Muscle of back (tissue), 13 donors: ENCODE measurements at places on chromosomes 4 and X. TPM values are rescaled to one million over a fixed set of nuclear protein-coding genes. Genes with fewer than 3 reads are reported as not detected.

Gene ODAPH
- polyA plus RNA-seq, result not detected

- DNase-seq, result no peak
Observed at GRCh38 chr4:144564358-144564757, 81.6 kb upstream of the HHIP start.

GRCh38 chrX:139815771-139816170, 107.8 kb upstream of the MCF2 start:
- no peak for DNase-seq

DNA sequence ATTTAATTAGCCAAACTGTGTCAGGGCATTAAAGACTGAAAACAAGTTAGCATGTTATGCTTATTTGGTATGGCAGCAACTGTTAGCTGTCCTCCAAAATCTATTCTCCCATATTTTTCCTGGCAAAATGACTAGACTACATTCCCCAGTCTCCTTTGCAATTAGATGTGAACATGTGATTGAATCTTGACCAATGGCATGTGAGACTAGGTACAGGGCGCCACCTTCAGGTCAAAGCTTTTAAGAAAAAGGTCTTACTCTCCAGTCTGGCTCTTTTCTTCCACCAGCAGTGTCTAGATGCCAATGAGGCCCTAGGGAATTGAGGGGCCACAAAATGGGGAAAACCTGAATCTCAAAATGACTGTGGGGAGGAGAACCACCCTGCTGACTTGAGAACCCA, 408.2 kb downstream of the SMARCA1 start:
- DNase-seq, result no peak

Gene TMEM271
- not detected for polyA plus RNA-seq

Gene EFHC2
- polyA plus RNA-seq, result 0.28 TPM

Gene TRPC3
- polyA plus RNA-seq, result 0.76 TPM

GRCh38 chrX:1581132-1581531, 10.3 kb upstream of the AKAP17A start:
- no peak for DNase-seq

DNA sequence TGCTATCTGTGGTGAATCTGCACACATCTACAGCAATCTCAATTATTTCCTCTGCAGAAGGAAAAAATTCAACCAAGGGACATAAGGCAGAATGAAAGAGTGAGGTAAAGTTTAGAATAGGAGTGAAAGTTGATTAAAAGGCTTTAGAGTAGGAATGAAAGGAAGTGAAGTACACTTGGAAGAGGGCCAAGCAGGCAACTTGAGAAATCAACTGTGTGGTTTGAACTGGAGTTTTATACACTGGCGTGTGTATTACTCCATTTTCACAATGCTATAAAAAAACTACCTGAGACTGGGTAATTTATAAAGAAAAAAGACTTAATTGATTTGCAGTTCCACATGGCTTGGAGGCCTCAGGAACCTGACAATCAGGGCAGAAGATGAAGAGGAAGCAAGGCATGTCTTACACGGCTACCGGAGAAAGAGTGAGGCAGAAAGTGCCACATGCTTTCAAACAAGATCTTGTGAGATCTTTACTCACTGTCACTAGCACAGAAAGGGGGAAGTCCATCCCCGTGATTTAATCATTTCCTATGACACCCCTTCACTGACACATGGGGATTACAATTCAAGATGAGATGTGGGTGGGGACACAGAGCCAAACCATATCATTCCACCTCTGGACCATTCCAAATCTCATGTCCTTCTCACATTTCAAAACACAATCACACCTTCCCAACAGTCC, 234.8 kb downstream of the IL15 start:
- no peak for DNase-seq

- DNase-seq, result no peak
Observed at GRCh38 chrX:37959212-37960021, 46.9 kb upstream of the SYTL5 start.

Gene UGT8
- polyA plus RNA-seq, result 0.31 TPM

GRCh38 chrX:148804579-148805355, 304.4 kb downstream of the AFF2 start:
- no peak for DNase-seq

Gene IL13RA1
- 33.4 TPM for polyA plus RNA-seq

DNA sequence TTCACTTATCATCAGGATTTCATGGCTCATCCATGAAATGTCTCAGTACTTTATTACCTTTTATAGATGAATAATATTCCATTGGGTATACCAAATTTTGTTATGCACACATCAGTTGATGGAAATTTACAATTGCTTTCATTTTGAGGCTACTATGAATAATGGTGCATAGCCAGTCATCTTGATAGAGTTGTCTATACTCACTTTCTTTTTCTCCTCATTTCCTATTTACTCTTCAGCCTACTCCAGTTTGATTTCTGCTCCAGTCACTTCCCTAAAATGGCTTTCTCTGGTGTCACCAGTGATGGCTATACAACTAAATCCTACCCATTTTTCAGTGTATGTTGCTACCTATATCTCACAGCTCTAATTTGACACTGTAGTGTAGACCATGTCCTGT, 743.5 kb upstream of the MAGEB2 start:
- DNase-seq, result no peak

DNA sequence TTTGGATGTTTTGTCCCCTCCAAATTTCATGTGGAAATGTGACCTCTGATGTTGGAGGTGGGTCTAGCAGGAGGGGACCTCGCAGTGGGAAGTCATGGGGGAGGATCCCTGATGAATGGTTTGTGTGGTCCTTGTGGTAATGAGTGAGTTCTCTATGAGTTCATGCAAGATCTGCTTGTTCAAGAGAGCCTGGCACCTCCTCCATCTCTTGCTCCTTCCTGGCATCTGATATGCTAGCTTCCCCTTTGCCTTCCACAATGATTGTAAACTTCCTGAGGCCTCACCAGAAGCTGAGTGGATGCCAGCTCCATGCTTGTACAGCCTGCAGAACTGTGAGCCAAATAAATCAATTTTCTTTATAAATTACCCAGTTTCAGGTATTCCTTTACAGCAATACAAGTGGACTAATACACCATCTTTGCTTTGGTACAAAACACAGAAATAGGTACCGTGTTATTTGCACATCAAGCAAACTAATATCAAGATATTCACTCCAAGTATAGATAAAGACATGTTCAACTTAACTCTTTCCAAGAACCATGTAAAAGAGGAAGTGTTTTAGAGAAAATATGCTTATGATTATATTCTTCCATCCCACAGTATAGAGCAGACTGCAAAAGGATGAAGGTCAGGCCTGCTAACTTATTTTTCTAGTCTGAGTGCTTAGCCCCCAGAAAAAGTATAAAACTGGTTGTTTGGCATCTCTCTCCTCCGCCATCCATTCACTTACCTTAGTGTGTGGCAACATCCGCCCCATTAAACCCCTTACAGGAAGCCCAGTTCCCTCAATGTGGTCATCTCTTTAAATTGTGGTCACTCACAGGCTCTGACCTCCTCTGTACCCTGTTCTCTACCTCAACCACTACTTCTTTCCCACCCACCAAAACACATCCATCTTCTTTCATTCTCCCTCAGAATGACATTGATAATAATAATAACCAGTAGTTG, 6.7 kb downstream of the ARAP2 start:
- no peak for DNase-seq

Gene PRSS12
- polyA plus RNA-seq, result 4.5 TPM

- peak; percentile 26 for DNase-seq
Observed at GRCh38 chr4:157803845-157804521, 368.8 kb downstream of the GASK1B start.

- no peak for DNase-seq
Observed at GRCh38 chrX:138856881-138857604, 145.5 kb upstream of the FGF13 start.

DNA sequence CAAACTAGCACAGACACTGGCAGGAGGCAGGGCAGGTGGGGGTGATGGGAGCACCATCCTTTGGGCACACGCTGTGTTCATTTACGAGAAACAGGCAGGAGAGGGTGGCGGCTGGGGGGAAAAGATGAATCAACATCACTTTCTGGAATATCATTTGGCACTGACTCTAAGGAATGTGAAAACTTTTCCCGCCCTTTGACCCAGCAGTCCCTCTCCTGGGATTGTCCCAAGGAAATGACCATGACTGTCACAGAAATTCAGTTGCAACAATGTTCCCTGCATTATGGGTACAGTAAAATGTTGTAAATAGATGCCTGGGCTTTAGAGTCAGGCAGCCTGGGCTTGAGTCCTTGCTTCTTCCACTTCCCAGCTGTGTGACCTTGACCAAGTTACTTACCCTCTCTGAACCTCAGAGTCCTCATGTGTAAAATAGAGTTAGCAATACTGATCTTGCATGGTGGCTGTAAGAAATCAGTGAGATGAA, 58.6 kb downstream of the ABLIM2 start:
- DNase-seq, result no peak

DNA sequence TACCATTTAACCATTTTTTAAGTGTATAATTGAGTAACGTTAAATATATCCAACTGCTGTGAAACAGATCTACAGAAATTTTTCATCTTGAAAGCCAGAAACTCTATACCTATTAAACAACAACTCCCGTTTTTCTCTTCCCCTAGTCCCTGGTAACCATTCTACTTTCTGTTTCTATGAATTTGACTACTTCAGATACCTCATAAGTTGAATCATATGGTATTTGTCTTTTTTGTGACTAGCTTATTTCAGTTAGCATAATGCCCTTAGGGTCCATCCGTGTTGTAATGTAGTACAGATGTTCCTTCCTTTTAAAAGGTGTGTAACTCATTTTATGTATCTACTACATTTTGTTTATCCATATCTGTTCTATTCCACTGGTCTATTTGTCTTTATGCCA, 48.7 kb downstream of the STAG2 start:
- DNase-seq, result no peak

DNA sequence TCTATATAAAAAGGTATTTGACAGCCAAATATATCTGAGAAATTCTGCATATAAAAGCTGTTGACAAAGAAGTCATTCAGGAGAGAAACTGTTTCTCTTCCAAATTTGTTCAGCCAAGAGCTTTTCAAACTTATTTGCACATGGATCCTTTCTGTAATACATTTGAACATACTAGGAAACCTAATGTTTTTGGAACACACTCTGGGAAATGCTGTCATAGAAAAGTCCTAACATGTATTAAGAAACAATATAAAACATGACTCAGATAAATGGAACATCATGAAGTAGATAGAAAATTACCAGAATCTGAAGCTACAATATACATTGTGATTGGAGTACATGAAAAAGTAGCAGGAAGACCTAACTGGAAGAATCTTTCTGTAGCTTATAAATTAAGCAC, 781.5 kb upstream of the EPHA5 start:
- peak; percentile 22 for DNase-seq

DNA sequence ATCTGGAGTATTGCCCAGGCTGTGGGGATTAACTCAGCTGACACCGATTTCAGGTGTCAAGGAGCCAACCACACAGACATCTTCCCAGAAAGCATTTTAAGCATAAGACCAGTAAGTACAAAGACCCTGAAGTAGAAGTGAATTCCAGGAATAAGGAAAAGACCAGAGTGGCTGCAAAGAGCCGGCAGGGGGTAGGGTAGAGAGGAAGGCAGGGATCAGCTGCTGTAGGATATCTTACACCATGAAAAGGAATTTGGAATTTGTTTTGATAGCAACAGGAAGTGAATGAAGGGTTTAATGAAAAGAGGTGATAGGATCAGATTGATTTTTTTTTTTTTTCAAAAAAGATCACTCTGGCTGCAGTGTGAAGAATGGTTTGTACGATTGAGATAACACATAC, 113.6 kb upstream of the PPARGC1A start:
- no peak for DNase-seq

- no peak for DNase-seq
Observed at GRCh38 chr4:106753426-106753825, 282.7 kb downstream of the DKK2 start.

DNA sequence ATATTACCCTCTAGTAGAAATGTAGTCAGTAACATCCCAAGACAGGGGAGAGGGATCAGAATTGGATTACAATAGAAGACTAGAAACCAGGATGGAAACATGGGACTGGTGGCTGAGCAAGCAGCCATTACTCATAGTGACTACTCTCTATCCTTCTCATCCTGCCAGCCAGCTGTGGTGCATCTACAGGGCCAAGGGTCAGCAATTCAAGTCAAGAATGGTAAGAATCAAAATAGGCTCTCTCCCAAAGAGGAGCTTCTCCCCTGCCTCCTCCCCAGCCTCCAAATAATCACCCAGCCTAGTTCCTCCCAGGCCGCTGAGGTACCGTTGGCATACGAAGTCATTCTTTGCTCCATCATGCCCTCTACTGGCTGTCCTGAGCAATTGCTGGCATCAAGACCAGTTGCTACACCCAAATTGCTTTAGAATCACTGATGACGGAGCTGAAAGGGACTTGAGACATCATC, 19.4 kb downstream of the AWAT2 start:
- peak; percentile 63 for DNase-seq

DNA sequence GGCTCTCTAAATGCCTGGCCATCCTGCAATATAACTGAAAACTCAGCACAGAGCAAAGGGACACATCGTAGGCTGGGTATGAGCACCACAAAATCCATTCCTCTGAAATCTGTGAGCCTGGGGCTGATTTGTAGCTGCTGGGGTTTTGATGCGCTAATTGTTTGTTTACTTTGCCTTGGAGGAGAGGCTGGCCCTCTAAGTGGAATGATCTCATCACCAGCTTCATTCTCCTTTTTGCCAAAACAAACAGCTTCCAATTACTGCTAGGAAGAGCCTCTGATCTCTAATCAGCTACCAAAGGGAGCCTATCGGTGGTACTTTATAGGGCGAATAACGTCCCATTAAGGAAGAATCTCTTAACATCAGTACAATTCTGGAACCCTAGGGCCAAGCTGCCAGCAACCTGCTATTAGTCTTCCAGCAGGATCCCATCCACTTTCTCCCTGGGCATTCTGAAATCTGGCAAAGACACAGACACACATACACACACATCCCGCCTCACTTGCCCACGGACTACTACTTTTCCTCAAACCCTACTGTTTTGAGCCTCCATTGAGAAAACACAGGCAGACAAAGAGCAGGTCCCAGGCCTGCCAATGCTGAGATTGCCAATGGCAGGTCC, 5.8 kb downstream of the ANOS1 start:
- no peak for DNase-seq

DNA sequence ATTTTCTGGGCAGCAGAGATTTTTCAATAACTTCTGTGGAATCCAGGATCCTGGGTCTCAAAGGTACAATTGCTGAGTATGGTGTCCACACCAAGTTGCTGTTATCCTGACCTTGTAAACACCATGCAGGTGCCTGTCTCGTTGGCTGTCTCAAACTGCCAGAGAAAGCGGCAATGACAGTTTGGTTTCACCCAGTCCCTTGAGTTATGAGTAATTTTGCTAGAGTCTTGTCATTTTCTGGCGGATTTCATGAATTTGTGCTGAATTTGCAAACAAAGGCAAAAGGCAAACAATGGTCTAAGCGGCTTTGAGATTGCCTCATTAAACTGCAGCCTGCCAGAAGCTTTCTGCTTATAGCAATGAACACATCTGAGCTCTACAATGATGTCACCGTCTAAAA, 847.9 kb downstream of the RAB28 start:
- DNase-seq, result no peak

- DNase-seq, result no peak
Observed at GRCh38 chr4:67250131-67250896, 295.0 kb downstream of the CENPC start.

GRCh38 chrX:149120459-149120858, 384.6 kb downstream of the IDS start:
- no peak for DNase-seq

- DNase-seq, result no peak
Observed at GRCh38 chr4:97900229-97900628, 243.0 kb downstream of the STPG2 start.

- DNase-seq, result no peak
Observed at GRCh38 chr4:52844596-52844995, 17.5 kb upstream of the RASL11B start.
